ENCODE measurements at places on chromosomes 6 and 20.

GRCh38 chr20:47318586-47319516 lies 37.6 kb downstream of the ZMYND8 start:
- DNase-seq: peak; percentile 82

DNA sequence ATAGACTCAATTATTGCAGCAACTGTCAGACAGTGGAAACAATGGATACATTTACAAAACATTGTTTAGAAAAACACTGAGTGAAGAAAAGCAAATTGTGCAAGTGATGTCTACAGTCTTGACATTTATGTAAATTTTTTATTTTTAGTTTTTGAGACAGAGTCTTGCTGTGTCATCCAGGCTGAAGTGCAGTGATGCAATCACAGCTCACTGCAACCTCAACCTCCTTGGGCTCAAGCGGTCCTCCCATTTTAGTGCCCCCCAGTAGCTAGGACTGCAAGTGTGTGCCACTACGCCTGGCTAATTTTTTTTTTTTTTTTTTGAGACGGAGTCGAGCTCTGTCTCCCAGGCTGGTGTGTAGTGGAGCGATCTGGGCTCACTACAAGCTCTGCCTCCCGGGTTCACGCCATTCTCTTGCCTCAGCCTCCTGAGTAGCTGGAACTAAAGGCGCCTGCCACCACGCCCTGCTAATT lies 9.7 kb downstream of the CNBD2 start:
- peak; percentile 66 for DNase-seq

GRCh38 chr6:124535299-124535698 lies 426.9 kb upstream of the RNF217 start:
- DNase-seq: no peak

DNA sequence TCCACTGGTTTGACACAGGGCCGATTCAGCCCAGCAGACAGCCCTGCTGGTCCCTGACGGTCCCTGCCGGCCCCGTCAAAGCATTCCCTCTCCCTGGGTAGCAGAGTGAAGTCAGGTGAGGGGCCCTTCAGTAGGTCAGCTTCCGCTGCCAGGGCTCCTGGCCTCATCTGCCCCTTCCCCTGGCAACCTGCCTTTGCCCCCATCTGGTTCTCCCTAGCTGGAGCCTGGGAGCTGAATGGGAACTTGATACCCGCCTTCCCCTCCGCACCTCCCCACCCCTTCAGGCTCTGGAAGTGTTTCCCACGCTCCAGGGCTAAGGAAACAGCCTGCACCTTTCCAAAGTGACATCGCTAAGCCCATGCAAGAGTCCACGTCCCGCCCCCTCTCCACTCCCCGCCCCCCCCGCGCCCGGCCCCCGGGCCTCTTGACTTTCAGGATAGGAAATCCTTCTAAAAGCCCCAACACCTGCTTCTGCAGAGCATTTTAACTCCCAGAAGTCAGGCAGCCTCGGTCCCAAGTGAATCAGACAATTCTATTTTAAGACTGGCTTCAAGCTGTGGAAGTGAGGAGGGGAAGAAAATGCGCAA lies 53.3 kb downstream of the ISM1 start:
- no peak for DNase-seq

DNA sequence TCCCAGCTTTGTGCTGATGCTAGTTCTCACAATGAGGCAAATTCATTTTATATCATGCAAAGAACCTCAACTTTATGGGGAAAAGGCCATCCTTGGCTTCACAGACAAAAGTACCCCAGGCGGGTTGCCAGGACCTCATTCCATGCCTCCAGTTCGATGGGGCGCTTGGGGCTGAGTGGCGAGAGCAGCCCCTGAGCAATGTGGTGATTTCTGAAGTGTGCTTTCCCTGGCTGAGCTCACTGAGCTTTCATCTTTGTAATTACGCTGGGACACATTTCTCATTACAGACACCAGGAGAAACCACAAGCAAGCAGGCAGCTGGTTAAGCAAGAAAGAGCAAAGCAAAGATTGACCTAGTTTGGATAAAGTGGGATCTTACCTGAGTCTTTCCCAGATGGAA lies 301.5 kb upstream of the CDH4 start:
- DNase-seq: no peak

GRCh38 chr20:37363221-37364012 lies 17.5 kb downstream of the SRC start:
- no peak for DNase-seq

- no peak for DNase-seq
Measured at GRCh38 chr6:37143585-37143984, 26.4 kb upstream of the PIM1 start.

- no peak for DNase-seq
Measured at GRCh38 chr6:95589826-95590570, 12.7 kb downstream of the MANEA start.

DNA sequence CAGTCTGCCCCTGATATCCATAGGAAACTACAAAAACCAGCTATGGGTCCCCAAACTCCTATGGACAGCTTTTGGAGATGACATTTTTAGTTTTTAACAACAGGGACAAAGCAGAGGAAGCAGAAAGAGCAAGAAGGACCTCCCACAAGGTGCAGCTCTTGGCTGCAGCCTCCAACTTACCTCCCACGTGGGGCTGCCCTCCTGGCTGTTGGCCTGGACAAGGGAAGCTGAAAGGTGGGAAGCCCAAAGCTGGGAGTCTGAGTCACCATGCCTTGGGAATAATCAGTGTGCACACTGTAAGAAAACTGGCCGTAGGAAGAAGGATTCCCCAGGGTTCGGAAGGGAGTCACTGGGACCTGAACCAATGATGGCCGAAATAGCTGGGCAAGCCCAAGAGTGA lies 51.8 kb upstream of the PAX1 start:
- DNase-seq: no peak

DNA sequence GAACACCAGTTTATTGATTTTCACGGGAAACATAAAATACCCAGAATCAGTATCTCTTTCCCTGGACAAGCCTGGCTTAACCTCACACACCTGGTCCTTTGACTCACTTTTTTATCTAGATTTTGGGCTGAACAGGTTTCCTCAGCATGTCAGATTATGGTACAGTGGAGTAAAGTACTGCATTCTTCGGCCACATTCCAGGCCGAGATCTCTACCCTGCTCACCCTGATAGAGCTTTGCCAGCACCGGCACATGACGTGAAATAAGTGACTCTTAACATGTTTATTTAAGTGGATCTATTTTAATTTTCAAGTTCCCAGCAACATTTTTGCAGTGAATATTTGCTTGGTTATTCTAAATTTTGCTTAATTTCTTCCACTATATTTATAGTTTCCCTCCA lies 79.0 kb upstream of the POPDC3 start:
- DNase-seq: peak; percentile 12

- DNase-seq: no peak
Measured at GRCh38 chr6:41644297-41644879, 6.1 kb downstream of the MDFI start.

DNA sequence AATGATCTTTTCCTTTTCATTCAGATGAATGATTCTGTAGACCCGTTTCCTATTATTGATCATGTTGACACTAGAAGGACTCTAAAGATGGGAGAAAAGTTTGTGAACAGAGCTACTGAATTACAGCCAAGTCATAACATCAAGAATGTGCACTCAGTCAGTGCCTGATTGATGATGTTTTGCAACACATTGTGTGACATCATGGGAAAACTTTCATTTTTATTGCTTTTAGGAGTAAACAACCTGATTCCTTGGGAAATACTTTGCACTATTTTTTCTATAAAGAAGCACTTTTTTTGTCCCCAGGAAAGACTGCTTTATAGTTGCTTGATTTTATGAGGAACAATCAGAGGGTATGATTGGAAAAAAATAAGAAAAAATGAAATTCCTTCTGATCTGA lies 383.8 kb upstream of the JAG1 start:
- DNase-seq: peak; percentile 62

- no peak for DNase-seq
Measured at GRCh38 chr6:116011520-116011919, 49.2 kb downstream of the FRK start.

DNA sequence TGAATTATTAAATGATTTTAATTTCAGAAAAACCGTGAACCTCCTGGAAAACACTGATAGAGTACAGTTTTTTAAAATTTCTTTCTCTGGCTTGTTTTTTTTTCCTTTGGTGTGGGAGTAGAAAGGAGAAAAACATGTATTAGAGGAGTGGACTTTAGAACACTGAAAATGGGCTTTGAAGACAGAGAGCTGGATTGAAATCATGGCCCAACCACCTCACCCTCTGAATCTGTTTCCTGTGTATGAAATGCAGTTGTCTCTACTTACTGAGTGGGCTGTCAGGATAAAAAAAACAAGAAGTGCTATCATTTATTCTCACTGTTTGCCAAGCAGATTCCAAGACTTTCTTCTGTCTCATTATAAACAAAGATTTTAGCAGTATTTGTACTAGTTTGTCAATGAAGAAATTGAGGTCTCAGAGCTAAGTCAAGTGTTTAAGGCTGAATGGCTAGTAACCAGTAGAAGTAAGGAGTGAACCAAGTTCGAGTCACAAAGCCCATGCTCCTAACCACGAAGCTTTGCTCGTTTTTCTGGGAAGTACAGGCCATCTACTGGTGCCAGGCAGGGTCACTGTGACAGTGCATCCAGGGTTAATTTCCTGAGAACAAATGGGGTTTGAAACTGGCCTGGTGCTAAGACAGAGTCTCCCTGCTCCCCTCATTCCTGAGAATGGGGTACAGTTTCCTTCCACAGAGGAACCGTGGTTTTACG lies 256.4 kb downstream of the TMEM242 start:
- peak; percentile 18 for DNase-seq

GRCh38 chr6:7203939-7204338 lies 96.2 kb downstream of the RREB1 start:
- no peak for DNase-seq

DNA sequence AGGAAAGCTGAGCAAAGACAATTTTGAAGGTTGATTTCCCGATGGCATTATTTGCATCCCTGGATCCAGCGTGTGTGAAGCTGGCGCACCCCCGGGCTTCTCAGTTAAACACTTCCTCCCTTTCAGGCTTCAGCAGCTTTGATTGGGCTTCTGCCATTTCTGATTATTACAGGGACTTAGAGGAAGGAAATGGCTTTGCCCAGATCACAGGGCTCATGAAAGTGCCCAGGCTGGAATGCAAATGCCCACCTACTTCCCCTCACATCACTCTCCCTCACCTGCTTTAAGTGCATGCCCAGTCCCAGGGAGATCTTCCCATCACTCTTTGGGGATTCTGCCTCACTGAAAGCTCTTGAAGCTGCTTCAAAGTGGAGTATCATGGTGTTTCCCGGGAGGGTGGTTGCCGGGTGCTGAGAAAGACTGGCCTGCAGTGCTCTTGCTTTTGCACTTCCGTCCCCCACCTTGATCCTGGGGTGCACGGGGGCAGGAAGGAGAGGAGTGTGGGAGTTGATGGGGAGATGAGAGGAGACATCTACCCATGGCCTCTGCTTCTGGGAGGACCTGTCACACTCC lies 28.3 kb downstream of the PHACTR3 start:
- DNase-seq: no peak

DNA sequence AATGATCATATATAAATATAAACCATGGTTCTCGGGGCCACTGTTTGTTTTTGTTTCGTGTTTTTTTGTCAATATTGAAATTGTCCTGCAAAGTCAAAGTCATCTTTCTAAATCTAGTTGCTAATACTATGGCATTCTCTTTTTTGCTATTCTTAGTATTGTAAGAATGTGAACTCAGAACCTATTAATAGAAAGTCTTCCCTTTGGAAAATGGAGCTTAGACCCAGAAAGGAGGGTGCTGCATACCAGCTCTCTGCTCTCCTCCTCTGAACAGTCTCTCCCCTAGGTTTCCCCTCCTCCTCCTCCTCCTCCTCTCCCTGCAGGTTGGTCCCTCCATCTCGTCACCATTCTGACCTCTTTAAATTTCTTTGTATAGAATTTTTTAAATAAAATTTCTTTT lies 150.4 kb upstream of the CCN2 start:
- DNase-seq: no peak
